ENCODE measurements at places on chromosomes 16 and 17. TPM values are rescaled to one million over a fixed set of nuclear protein-coding genes. Genes with fewer than 3 reads are reported as not detected.

Gene CHST4
- total RNA-seq, result 0.13 TPM

DNA sequence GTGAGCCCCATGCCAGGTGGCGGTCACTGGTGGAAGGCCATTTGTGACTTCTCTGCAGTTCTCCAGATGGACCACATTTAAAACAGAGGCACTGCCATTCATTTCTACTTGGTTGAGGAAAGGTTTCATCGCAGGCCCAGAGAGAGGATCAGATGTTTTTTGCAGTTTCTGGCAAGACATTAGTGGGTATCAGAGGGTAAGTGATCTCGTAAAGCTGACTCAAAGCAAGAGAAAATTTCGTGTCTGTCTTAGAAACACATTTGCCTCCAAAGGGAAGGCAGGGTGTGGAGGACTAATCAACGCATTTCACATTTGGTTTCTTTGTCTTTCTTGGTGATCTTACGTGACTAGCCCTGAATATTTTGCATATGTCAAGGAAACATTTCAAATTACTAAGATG is 81.8 kb downstream of the PRKCB start:
- DNase-seq, result no peak

- DNase-seq, result no peak
These were observed 33.7 kb downstream of the LITAFD start for GRCh38 chr16:8915722-8916301.

DNA sequence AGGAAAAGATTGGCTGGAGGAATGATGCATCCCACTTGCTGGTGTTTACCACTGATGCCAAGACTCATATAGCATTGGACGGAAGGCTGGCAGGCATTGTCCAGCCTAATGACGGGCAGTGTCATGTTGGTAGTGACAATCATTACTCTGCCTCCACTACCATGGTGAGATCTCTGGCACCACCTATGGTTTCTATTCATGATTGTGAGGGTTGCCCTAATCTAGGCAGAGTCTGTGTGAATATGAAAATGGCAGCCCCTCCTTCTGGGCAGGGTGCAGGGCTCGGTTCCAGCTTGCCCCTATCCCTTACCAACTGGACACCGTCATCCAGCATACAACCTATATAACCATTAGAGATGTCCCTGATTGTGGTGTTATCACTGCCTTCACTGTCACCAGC is 33.4 kb downstream of the ITGB3 start:
- no peak for DNase-seq

GRCh38 chr17:43718544-43718943 is 40.0 kb downstream of the SOST start:
- DNase-seq, result no peak

- DNase-seq, result no peak
These were observed 99.4 kb upstream of the CHMP6 start for GRCh38 chr17:80892019-80892855.

Gene GPR139
- not detected for total RNA-seq

DNA sequence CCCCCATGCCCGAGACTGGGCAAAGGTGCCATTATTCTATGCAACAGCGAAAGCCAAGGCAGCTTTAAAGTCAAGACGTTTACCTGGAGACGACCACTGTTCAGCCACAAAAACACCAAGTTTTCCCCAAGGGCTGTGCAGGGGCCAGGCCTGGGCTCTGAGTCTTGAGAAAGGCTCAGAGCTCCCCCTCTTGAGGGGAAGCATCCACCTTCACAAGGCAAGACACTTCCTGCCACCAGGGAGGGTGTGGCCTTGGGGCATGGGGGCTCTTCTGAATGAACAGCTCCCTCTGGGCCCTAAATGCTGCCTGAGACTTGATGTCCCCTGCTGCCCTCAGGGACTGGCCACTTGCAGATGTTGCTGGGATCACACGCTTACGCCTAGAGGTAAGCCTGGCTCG is 26.5 kb downstream of the PDIA2 start:
- no peak for DNase-seq

Gene RAB11FIP3
- total RNA-seq, result 81.5 TPM

GRCh38 chr17:73130977-73131376 is 33.8 kb upstream of the SSTR2 start:
- no peak for DNase-seq

Gene MYCBPAP
- 0.72 TPM for total RNA-seq

Data from endothelial cell (in vitro differentiated cells).